ENCODE measurements at places on chromosomes 6 and 20. TPM values are rescaled to one million over a fixed set of nuclear protein-coding genes. Genes with fewer than 3 reads are reported as not detected.
A peak's percentile ranks its signal among the peaks of the same experiment; 100 is the strongest.

DNA sequence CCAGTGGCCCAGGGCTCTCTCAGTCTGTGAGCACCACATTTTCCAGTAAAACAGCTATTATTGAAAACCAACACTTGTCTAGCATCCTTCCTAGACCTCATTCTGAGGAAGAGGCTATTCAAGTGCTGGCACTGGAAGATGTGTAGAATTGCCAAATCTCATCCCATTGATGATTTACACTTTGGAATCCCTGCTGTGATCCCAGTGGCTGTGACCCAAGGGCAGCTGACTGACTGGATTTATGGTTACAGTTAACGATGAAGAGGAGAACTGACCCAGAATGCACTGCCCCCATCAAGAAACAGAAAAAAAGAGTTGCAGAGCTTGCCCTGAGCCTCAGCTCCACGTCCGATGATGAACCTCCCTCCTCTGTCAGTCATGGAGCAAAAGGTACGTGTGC, 2.4 kb downstream of the CMTR1 start:
- DNase-seq: no peak

- peak; percentile 46 for DNase-seq
Observed at GRCh38 chr6:91081452-91082067, 494.7 kb upstream of the MAP3K7 start.

DNA sequence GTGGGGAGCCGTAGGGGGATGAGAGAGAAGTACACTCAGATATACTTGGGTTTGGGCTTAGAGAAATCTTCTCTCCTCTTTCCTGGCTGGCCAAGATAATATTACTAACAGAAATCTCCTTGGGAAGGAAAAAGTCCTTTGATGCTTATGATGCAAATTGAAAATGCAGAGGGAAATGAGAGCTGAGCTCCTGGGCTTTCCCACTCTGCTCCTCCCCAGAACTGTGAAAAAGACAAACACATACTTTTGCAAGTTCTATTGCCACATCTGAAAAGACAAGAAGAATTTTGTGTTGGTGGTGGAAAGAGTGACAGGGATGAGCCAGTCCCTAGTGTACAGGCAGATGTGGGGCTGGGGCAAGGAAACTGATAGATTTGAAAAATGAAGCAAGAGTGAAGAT, 185.9 kb downstream of the ANKRD60 start:
- no peak for DNase-seq

- DNase-seq: no peak
Observed at GRCh38 chr20:51058017-51058416, 35.1 kb upstream of the KCNG1 start.

DNA sequence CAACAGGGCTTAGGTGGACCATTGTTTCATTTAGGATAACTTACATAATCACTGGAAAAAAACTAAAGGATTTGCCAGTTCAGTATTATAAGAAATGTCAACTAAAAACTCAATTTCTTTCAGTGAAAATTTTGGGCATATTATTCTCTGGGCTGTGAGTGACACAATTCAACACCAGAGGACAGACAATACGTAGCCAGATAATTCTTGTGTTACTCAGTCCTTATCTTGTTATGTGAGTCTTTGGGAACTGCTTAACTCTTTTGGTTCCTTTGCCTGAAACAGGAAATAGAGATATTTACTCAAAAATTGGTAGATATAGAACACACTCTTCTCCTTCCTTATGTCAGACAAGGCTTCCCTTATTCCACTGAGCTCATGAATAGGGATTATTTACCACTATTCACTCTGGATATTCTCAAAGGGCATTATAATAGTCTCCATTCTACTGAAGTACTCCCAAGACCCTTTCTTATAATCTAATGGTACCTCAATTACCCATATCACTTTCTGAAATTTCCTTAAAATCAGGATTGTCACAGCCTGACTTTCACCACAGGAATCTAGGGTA, 4.9 kb upstream of the BEND6 start:
- DNase-seq: no peak

DNA sequence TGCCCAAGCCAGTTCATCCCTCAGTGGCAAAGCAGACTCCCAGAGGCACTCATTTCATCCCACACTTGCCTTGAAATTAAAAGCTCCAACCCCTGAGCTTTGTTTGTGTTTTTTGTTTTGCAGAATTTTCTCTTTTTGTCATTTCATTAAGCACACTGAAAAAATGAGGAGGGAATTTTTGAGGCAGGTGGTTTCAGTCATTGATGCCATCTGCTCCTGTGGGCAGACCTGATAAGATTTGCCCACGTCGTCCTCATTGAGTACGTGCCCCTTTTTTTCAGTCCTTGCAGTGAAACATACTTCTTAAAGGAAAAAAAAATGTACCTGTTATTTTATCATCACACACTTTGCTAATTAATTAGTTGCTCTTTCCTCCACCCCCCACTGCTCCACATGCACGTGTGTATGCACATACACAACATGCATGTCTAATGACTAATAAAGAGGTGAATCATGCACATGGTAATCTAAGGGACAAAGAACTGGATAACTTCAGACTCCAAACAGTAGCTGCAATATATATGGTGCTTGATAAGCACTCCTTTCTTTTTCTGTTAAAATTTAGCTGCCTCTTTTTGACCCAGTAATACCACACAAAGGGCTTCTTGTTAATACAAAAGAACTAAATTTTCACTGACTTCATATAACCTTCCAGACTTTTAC, 102.1 kb upstream of the TMEM181 start:
- DNase-seq: no peak

DNA sequence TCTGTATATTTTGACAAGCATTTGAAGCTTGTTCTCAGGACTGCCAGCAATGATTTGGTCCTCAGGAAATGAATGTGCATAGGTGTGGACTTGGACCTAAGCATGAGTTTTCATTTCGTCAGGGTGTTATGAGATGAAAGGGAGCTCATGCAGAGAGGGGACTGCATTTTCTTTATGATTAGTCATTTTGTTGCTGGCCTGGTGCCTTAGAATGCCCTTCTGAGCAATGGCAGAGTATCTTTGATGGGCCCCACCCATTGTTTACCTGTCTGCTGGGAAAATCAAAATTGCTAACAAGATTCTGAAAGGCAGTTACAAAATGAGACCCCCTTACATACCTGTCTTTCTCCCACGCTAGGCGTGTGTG, 51.5 kb upstream of the MTHFD1L start:
- DNase-seq: no peak

- no peak for DNase-seq
Observed at GRCh38 chr6:129744880-129745237, 34.9 kb upstream of the ARHGAP18 start.

DNA sequence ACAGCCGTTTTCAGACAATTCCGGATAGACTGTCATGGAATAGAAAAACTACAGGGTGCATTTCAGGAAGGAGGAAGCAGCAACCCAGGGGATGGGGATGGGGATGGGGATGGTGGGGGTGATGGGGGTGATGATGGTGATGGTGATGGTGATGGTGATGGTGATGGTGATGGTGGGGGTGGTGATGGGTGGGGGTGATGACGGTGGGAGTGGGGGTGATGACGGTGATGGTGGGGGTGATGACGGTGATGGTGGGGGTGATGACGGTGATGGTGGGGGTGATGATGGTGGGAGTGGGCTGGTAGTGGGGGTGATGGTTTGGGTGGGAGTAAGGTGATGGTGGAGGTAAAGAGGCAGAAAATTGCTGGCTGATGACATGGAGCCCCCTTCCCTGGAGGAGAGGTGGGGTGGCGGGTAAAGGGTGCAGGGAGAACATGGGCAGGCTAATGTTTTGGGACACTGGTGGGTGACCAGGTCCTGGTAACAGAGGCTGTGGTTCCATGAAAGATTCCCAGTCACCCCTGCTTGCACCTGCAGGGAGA, 17.5 kb downstream of the LAMA5 start:
- no peak for DNase-seq

DNA sequence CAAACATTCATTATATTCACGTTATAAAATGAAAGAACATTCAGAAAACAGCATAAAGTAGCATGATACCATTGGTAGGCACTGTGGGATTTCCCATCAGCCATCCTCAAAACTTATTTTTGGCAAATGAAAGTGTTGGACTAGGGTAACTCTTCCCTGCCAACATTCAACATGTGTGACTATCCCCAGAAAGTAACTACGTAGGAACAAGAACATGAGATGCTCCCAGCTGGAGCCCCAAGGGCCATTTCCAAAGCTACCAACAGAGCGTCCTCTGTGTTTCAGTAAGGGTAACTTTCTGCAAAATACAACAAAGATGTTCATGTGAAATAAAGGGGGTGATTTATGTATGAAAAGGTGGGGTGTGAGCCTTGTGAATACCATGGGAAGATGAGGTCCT, 28.4 kb upstream of the PTPN1 start:
- DNase-seq: no peak

DNA sequence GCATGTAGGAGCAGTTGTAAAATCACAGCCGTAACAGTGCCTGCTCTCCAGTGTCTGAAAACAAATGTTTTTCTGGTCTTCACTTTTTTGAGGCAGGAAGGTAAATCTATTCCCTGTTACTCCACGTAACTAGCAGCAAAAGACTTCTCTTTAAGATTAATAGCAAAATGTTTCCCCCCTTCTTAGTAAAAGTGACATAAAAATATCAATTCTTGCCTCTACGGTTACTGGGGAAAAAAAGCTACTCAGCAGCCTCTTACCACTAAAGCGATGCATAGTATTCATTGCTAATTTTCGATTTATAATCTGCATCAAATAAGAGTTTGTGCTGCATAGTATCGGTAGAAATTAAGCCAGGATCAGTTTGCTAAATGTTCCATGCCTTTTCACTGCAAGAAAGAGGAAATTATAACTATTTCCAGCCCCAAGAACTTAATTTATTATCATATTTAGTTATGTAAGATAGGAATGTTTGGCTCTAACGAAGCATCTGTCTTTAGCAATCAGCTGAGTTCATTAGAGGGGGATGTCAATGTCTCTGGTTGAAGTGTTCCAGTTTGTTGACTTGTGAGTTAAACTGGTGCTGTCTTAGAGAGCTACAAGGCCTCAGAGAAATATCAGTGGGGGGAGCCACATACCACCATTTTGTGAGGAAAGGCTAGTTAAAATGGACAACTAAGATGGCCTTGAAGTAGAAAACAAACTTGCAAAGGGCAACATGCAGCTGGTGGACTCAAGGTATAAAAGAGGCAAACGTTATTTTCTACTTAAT, 617 bp upstream of the TSPYL1 start:
- no peak for DNase-seq

DNA sequence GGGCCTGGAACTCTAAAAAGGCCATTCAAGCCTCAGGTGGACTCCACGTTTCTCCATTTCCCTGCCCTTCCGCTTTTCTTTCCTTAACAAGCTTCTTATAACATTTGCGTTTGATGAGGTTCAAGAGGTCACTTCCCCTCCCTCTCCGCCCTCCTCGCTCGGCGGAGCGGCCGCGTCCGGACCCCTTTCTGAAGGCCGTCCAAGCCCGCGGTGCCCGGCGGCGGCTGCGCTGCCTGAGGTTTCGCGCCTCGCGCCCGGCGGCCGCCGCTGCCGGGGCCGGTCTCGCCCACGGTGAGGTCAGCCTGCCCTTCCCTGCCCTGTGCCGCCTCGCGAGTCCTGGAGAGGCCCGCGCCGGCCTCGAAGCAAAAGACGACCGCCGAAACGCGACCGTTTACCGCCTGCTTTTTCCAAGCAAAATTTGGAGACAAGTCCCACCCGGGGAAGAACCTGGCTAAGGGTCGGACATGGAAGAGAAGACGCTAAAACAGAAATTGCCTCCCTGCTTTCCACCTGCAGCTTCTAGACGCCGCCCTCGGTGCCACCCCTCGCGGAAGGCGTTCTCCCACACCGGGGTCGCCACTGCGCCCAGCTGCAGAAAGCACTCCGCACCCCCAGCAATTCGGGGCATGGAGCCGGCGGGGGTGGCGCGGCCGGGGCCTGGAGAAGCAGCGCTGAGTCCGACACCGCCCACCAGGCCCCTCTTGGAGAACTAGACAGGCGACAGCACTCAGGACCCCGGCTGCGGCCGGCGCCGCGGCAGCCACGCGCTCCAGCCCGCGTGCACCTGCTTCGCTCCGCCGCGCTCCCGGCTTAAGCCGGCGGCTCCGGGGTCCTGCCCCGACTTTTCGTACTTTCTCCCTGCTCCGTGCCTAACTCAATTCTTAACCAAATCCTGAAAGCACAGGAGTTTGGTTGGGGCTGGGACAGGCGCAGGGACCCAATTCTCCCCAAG, 11.0 kb upstream of the FOXF2 start:
- DNase-seq: no peak

DNA sequence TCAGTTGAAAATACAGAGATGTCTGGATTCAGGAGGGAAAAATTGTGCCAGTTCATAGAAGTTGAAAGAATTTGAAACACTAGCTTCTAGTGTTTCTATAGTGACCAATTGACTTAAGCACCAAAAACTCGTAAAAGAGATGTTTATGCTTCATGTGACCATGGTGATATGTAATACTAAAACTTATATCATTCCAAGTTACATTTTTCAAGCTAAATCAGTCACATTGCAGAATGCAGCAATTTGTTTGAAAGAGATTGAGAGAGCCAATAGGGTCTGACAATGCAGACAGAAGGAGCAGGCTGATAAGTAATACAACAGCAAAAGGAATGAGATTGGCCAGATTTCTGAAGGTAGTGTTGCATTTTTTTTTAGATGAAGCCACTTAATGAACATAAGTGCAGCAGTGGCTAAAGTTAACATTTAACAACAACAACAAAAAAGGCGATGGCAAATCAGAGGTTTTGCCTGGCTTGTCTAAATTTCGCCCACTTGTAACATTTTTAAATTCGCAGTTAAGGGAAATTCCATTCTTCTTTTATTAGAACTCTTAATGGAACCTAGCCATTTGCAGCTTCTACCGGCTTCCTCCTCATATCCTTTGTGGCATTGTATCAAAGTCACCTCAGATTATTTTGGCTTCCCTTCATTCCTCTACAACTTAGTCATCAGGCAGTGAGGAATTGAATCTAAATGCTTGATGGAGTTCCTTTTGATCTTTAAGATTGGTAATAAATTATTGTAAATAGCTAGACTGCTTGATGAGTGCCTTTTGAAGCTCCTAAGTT, 484.0 kb upstream of the SOX4 start:
- DNase-seq: no peak

- DNase-seq: no peak
Observed at GRCh38 chr20:6663751-6664388, 103.6 kb upstream of the BMP2 start.

DNA sequence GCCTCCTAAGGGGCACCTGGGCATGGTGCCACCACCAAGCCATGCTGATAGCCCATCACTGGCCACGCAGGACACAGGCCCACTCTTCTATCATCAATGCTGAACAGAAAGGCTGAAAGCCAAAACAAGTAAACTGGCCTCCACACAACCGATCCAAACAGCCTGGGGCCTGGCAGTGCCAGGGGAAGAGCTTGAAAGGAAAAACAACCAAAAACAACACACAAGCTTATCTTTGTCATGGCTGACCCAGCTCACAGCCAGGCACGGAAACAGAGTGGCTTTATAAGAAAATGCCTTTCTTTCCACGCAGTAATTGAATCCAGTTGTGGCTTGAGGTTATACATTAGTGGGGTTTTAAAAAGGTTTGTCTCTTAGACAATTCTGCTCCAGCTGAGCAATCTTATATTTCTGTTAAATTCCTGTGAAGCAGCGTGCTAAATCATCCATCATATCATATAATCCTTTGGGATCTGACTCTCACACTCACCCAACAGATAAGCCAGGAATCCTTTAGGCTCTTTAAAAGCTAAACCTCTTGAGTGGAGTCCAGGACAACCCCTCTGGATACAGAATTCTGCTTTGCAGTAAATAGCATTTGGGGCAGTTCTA, 65.4 kb upstream of the SLC22A16 start:
- peak; percentile 45 for DNase-seq

The NCOA6 gene
- 14.3 TPM for polyA plus RNA-seq

The SULF2 gene
- polyA plus RNA-seq: 20.2 TPM

The CDH26 gene
- polyA plus RNA-seq: 0.13 TPM

The CCDC170 gene
- polyA plus RNA-seq: not detected

The BPIFB2 gene
- not detected for polyA plus RNA-seq

The JAG1 gene
- 6.0 TPM for polyA plus RNA-seq

The BCAS1 gene
- polyA plus RNA-seq: not detected

The F13A1 gene
- polyA plus RNA-seq: not detected

The LTA gene
- not detected for polyA plus RNA-seq

The OOEP gene
- polyA plus RNA-seq: not detected

The GPLD1 gene
- polyA plus RNA-seq: 1.5 TPM
